ENCODE measurements at places on chromosomes 13 and 19.

GRCh38 chr19:13931391-13932148 is 6.6 kb downstream of the PODNL1 start:
- DNase-seq: no peak

DNA sequence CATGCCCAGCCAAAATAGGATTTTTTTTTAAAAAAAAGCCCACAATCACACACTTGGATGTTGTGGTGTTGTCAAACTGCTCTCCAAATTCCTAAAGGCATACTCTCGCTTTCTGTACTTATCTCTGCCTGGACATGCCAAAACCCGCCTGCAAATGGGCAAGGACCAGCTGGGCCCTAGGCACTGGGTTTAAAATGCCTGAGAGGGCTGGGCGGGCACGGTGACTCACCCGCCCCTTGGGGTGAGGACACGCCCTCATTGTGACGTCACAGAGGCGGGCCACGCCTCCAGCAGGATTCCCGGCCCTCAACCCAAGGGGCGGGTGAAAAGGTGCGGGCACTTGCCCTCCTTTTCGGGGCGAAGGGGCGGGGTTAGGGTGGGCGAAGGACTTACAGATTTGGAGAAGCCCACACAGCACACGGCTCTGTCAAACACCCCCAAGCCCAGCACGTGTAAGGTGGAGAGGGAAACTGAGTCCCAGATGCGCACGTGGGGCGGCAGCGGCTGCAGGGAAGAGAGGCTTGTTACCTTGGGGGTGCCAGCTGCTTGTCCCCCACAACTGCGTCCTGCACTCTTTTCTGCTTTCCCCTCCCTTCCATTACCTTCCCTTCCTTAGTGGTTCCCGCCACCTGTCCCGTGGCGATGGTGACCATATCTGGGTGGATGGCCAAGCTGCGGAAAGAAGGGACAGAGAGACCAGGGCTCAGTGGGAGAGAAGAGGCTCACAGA is 6.6 kb downstream of the EML2 start:
- DNase-seq: peak; percentile 88

GRCh38 chr13:55394470-55394869 is 1746.2 kb upstream of the PRR20A start:
- DNase-seq: no peak

DNA sequence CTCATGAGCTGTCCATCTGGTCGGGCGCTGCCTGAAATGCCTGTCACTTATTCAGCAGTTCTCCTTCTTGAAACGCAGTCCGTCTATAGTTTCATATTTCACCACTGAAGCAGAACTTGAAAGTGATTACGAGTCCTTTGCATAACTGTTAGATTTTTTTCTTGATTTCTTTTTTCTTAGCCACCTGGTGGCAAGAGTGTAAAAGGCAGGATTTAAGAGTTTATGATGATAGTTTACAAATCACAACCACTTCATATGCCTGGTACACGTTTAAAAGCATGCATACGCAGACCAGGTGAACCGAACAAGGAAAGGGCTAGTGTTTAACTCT is 45.8 kb downstream of the GGACT start:
- DNase-seq: peak; percentile 4

- no peak for DNase-seq
These were observed 133.0 kb upstream of the FRY start for GRCh38 chr13:31898378-31899071.

GRCh38 chr19:50703915-50704796 is 15.4 kb downstream of the SHANK1 start:
- no peak for DNase-seq

DNA sequence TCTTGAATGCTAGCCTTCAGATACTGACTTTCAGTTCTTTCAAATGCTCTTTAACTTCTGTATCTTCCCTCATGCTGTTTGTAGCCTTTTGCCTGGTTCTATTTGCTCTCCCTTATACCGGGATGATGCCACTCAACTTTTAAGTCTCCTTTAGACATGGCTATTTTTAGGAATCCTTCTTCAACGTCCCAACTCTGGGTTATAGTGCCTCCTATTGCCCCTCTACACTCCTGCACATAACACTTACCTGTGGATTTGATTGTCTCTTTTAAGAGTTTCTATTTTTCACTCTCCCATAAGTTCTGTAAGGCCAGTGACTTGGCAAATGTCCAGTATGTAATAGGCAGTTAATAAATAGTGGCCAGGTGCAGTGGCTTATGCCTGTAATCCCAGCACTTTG is 343.0 kb downstream of the KLF5 start:
- DNase-seq: no peak

GRCh38 chr13:44810061-44810840 is 179.0 kb downstream of the NUFIP1 start:
- peak; percentile 6 for DNase-seq

DNA sequence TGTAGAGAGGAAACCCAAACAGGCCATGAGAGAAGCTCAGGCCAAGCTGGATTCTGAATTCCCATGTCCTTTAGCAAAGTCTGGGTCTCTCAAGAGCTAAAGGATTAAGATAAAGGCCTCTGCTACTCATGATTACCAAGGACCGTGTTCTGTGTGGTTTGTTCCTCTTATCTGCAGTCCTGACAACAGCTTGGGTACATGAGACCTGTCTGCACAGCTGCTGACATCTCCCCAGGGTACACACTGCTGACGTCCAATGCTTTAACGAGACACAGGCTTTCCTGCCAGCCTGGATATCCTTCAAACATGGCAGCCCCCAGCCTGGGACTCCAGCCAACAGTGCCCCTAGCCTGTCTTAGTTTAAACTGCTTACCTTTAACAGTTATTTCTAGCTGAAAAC is 211.0 kb downstream of the SLC7A1 start:
- DNase-seq: peak; percentile 31

- no peak for DNase-seq
These were observed 3.3 kb upstream of the AP3D1 start for GRCh38 chr19:2154587-2155075.

DNA sequence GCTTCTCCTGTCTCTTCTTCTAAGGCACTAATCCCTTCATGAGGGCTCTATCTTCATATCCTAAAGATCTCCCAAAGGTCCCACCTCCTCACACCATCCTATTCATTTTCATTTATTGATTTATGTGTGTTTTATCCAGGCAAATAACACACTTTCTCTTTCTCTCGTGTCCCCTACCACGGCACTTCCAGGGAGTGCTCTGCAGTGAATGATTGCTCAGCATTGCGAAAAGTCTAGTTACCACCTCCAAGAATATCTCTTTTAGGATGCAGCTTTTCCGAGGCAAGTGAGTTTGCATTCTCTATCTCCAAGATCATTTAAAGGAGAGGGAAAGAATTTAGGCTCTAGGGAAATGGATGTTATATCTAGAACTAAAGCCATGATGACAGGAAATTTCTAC is 101.7 kb downstream of the MIPEP start:
- DNase-seq: no peak

GRCh38 chr19:10816691-10817090 is 19.3 kb downstream of the TMED1 start:
- DNase-seq: no peak

DNA sequence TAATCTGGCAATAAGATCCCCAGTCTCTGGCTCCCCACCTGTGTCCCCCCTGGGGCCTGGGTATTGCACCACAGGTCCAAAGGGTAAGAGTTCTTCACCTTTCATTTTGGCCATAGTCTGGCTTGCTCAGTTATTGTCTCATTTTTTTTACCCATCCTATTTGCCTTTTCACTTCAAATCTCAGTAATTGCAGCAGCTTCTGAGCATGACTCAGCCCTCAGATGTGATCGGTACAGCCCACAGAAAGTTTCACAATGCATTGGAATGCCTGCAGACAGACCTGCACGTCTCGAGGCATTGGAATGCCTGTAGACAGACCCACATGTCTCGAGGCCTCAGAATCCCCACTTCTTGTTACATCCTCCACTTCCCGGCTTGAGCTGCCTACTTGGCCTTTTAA is 173.6 kb downstream of the NUFIP1 start:
- DNase-seq: no peak
